ENCODE measurements at places on chromosomes 13 and 19.

DNA sequence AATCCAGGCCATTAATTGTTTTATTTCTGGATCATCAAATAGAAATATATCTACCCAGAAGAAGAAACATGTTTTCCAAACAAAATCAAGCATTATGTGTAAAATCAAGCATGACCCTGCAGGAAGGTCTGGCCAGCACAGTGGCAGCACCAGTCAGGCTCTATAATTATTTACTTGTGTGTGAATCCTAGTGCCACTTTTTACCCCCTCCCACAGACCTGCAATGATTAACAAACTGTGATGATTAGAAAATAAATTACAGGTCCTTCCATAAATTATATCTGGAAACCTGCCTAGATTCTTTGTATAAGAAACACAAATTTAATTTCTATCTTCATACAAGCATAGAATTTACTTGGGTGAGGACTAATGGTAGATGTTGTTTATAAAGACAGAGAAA is 186.1 kb downstream of the GPC6 start:
- no peak for DNase-seq

- DNase-seq, result no peak
Observed at GRCh38 chr19:9883764-9884163, 48.6 kb downstream of the PIN1 start.

- no peak for DNase-seq
Observed at GRCh38 chr19:18450021-18450930, 12.3 kb upstream of the ISYNA1 start.

DNA sequence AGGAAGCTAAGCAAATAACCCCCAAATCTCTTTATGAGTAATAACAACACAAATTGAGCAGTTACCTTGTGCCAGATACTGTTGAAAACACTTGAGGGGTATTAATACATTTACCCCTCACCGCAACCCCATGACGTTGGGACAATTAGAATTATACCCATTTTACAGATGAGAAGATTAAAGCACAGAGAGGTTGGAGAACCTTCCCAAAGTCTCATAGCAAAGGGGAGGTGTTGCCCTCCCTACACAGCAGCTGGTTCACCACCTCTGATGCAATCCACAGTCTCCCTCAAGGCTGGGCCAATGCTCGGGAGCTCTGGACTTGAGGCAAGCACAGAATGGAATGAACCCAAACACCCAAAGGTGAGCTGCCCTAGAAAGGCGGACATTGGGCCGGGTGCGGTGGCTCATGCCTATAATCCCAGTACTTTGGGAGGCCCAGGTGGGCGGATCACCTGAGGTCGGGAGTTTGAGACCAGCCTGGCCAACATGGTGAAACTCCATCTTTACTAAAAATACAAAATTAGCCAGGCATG is 3.9 kb upstream of the CCNE1 start:
- no peak for DNase-seq

DNA sequence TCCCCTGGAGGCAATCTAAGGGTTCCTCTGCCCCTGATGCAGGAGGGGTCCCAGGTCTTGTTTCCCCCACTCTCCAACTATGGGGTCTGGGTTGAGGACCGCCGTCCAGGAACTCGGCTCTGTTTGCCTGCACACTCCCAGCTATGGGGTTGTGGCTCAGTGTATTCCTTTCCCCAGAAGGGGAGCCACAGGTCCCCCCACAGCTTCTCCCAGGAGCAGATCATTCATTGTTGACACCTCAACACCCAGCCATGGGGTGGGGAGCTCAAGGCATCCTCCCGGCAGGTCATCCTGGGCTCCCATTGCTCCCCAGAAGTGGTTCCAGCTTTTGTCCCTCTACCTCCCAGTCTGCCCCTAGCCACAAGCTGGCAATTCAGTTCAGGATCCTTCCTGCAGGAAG is 975 bp downstream of the ZNF358 start:
- no peak for DNase-seq
